ENCODE measurements at places on chromosomes 3 and 15.

DNA sequence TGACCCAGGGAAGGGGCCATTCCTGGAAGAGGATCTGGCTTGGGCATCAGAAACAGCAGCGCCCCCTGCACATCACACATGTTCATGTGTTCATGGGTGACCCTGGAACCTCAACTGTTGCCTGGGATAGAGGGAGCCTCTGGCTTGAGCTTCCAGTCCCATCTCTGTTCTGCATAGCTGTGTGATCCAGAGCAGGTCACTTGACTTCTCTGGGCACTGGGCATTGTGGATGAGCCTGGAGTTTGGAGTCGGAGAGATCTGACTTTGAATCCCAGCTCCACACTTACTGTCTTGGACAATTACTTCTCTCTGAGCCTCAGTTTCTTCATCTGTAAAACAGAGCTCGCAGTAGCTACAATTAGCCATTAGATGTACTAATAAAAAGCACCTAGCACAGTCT is 15.6 kb downstream of the PAK6 start:
- DNase-seq = no peak

- no peak for DNase-seq
These were observed 5.6 kb downstream of the RTP3 start for GRCh38 chr3:46503200-46503874.

GRCh38 chr3:23685541-23686258 is 120.1 kb upstream of the UBE2E1 start:
- DNase-seq = no peak

DNA sequence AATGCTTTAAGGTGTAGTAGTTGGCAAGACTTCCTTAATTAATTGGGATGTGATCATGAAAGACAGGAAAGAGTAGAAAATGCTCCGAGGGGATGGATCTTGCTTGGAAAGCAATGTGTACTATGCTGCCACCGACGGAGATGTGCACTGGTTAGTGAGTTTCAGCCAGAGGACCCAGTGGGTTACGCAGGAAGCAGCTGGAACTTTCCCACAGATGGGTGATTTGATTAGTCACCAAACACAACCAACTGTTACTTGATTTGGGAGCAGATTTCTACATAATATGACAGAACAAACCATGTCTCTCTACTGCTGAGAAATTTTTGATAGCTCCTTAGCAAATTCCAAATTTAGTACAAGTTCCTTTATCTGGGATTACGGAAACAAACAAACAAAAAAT is 245.4 kb upstream of the MCTP2 start:
- no peak for DNase-seq

DNA sequence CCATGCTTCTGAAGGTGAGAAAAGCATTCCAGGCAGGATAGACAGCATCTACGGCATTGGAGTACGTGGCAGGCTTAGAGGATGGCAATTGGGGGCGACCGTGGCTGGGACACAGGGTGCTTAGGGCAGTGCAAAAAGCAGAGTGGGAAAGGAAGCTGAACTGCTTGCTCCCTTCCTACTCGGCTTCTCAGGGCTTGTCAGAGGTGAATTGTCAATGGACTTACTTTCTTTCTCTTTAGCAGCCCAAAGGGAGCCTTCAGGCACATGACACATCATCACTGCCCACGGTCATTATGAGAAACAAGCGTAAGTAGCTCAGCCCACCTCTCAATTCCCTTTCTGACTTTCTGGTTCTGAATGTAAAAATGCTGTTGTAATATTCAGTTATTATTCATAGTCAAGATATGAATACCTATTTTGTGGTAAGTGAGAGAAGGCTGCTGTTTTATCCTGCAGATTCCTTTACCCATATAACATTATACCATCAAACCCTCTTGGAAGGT is 84.3 kb downstream of the KLHL25 start:
- no peak for DNase-seq

DNA sequence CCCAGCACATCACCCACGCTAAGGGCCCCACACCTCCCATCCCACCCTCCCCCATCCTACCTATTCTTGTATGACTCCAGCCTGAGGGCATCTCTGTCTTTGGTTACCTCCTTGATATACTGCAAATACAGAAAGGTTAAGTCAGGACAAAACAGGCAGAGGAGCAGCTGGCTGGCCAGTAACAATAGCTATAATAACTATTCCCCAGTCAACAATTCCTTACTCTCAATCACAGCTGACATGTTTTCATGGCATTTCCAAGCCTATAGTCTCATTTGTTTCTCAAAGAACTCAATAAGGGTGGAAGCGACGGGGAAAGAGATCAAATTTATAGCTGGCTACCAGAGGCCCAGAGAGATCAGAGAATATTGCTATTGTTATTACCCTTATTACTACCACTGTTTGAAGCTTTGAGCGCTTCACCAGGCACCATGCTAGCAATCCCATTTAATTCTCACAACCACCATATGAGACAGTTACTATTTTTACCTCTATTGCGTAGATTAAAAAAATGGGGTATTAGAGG is 93.0 kb upstream of the C2CD4B start:
- DNase-seq = no peak

DNA sequence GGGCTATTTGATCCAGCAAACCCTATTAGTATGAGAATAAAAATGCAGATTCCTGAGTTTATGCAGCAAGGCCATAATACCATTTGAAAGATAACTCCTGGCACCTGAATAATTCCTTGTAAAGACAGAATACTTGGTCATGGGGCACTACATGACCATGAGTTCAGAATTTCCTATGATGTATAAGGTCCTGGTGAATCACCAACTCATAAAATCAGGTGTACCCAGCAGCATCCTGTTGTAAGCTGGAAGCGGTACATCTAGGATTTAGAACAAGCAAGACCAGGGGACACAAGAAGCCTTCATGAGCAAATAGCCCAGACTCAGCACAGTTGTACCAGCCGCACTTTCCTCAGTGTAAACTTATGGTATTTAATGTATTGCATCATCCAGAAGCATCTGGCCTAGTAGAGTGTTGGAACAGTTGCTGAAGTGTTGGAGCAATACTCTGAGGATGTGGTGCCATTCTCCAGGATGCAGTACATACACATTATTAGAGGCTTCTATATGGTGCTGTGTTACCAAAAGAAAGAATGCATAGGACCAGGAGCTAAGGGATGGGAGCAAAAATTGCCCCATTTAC is 233.4 kb downstream of the SQOR start:
- DNase-seq = no peak

DNA sequence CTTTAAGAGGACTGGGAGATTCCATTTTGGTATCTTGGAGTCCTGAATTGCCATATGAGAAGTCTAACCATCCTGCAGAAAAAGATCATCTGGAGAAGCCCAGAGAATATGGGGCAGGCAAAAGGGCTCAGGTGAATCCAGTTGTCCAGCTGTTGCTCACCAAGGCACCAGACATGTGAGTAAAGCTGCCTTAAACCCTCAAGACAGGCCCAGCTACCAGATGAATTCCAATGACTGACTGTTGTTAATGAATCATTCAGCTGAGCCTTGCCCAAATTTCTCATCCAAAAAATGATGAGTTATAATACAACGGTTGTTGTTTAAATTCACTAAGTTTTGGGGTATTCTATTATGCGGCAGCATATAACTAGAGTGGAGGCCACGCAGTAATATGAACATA is 22.0 kb upstream of the NANOGP8 start:
- DNase-seq = no peak

DNA sequence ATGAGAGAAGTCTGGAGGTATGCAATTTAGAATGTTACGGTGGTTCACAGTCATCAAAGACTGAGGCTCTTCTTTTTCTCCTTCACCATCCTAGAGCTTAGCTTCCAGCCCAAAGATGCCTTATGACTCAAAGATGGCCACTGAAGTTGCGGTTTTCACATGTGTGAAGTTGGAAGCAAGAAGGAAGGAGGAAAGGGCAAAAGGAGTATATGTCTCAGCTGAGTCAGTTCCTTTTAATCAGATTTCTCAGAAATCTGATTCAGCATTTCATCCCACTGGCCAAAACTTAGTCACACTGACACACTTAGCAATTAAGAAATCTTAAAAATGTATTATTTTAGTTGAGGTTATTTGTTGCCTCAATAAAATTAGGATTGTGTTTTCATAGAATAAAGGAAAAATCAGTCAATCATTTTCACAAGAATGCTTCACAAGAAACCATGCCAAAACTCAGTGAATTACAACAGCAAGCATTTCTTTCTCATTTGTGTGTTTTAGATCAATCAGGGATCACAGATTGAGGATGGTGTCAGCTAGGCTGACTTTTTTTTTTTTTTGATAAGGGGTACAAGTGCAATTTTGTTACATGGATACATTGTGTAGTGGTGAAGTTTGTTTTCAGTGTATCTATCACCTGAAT is 211.1 kb upstream of the GADL1 start:
- DNase-seq = no peak

DNA sequence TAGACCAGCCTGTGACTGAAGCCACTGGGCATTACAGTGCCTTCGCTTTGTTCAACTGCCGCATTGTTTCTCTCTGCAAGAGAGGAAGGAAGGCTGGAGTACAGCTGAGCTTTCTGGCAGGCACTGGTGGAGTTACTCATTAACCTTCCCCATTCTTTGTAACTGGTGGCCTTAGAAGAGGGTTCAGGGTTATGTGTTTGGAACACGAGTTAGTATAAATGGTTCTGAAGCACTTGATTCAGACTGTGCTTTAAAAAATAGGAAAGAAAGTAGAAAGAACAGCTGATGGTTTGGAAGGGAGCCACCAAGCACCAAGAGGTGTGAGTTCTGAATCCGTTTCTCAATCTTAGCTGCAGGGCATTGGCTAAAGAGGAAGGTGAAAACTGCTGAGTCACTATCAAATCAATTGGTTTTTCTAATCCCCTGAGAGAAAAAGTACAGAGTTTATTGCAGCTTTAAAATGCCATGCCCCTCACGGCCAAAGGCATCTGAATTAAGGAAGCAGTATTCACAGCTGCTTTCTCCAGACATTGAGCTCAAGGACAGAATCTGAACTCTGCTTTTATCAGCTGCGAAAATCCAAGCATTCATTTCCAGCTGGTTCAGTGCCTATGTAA is 3.6 kb downstream of the HGD start:
- DNase-seq = no peak

- no peak for DNase-seq
These were observed 969.0 kb upstream of the ALCAM start for GRCh38 chr3:104397713-104398112.

DNA sequence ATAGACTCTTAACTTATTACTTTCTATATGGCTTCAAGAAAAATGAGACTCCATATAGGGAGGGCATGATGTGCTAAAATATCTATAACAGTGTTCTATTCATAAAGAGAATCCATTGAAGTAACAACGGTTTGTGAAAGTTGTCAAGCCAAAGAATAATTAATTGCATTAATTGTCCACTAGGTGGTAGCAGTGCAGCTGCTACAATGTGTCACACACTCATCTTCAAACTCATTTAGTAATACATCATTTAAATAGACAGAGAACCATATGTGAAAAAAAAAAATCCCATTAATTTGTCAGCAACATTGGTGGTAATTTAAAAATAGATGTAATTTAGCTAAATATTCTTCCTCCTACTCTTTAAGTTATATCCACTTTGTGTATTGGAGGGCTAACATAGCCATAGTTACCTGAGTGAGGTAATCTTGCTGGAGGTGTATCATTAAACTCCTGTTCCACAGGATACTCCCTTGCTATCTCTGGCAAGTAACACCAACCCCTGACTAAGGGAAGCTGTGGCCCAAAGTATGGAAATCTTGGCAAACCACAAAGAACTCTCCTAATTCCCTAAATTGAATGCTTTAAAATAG is 3.7 kb upstream of the CPA3 start:
- DNase-seq = no peak

DNA sequence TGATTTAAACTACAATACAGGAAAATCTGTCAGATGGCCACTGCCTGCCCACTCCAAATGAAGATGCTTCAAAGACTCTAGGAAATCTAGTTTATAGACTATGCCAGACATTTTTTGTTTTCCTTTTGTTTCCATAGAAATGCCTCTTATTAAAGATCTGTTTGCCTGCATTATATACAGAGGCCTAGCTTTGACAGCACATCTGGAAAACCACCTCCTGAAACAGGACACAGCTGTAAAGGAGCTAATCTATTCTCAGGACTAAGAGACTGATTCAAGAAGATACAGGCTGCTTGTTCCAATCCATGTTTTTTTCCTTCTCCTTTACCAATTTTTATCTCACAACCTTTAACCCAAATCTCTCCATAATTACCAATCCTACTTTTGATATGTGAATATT is 75.3 kb upstream of the STRIT1 start:
- no peak for DNase-seq

GRCh38 chr15:87144775-87145174 is 1065.1 kb downstream of the AGBL1 start:
- no peak for DNase-seq

DNA sequence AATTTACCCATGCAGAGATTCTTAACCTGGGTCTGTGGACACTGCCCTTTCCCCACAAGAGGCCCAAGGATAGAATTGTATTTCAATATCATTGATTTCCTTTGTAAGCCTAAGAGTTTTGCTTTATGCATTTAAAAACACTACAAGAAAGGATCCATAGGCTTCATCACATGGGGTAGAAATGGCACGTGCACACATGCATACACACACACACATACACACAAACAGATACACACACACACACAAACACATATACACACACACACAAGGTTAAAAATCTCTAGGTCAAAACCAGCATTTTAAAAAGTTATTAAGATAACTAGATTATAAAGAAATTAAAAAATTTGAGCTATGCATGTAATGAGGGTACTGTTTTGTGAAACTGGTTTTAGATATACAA is 35.5 kb upstream of the CD47 start:
- no peak for DNase-seq

DNA sequence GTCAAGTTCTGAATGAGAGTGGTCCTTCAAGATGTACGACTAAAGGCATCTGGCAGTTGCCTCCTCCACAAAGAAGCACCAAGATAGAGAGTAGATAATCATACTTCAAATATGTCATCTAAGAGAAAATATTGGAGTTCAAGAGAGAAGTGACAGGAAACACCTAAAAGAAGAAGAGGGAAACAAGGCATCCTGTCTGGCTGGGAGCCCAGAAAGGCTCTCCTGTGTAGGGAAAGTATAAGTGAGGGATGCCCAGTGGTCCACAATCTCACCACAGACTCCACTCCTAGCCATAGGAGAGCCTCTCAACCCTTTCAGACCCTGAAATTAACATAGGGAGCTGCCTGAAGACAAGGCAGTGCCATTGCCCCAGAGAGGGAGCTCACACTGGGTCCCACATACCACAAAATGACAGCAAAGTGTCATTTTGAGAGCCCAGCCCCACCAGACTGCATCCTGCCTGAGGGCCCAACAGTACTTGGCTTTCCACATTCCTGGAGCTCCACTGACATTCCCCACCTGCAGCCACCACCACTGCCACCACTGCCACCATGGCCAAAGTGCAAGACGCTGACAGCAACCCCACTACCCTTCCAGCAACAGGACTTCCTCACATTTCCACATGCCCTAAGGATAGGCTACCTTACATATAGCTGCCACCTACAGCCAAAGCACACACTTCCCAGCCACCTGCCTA is 210.6 kb downstream of the ATP8B4 start:
- no peak for DNase-seq

- no peak for DNase-seq
These were observed 7.8 kb downstream of the MAP2K1 start for GRCh38 chr15:66394472-66394871.

GRCh38 chr3:114499976-114500375 is 206.1 kb downstream of the TIGIT start:
- DNase-seq = no peak

GRCh38 chr15:32733281-32733680 is 15.5 kb downstream of the GREM1 start:
- DNase-seq = no peak

GRCh38 chr3:45644063-45644790 is 45.0 kb upstream of the SACM1L start:
- no peak for DNase-seq
